ENCODE measurements at places on chromosomes 11 and 22.

- no peak for DNase-seq
Observed at GRCh38 chr11:109785198-109785597, 308.0 kb upstream of the ZC3H12C start.

GRCh38 chr11:11279956-11280689, 72.9 kb downstream of the CSNK2A3 start:
- peak; percentile 69 for DNase-seq

GRCh38 chr22:46102752-46103151, 47.6 kb upstream of the PPARA start:
- no peak for DNase-seq

DNA sequence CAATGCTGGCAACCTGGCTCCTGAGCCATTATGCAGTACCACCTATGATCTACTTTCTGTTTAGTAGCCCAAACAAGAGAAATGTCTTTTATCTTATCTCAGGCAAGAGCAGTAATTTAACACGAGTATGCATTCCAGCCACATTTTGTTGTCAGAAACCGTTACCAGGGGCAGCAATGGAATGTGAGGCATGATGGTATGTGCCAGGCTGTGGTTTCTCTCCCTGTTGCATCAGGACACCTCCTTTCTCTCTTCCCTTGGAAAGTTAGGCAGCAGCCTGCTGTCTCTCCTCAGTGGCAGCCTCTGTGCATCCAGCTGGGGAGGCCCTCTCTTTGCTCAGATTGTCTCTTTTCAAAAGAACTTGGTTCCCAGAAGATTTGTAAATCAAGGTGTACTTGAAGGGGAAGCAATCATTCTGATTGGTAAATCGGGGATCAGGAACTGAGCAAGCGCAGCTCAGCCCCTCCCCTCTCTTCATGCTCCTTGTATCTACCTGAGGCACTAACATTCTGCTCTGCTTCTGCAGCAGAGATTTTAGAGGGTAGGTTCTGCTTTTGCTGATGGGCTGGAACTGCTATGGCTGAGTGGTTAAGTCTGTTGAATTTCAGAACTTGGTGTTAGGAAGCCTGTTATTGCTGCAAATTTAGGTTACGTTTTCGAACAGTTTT, 229.2 kb downstream of the ADAMTS15 start:
- peak; percentile 95 for DNase-seq

DNA sequence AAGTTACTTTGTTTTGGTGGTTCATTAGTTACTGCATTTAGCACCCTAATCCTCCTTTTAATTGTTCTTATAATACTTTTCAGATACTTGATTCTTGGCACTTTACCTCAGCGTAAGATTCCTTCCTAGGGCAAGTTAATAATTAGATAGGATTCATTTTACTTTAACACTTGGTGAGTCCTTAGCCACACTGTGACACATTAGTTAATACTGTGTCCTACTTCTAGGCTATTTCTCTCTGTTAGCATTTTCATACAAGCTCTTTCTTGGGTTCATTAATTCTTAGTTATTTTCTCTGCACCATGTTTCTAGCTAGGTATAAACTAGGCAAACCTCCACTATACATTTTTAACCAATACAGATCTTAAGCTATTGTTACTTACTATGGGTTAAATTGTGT, 16.1 kb downstream of the OR5M3 start:
- no peak for DNase-seq

GRCh38 chr11:13289081-13289480, 11.5 kb downstream of the BMAL1 start:
- peak; percentile 38 for DNase-seq

GRCh38 chr11:66834943-66835342, 8.3 kb upstream of the RCE1 start:
- no peak for DNase-seq

DNA sequence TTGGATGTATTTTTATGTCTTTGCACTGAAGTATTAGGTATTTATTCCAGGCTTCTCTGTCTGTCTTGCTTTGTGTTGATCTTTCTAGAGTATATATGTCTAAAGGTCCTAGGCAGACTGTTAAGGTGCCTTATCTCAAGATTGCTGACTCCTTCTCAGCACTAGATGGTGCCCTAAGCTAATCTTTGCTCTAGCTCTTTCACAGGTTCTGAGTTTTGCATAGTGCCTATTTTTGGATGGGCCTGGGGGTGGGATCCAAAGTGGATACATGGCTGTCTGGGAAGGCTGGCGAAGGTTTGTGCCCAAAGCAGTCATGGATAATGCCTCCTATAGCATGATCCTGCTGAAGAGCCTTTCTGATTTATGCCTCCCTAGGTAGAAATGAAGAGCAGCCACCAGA, 154.9 kb downstream of the TRPC6 start:
- peak; percentile 49 for DNase-seq

- DNase-seq, result no peak
Observed at GRCh38 chr22:27886843-27887151, 32.3 kb downstream of the PITPNB start.

GRCh38 chr22:35191412-35191811, 65.9 kb upstream of the HMGXB4 start:
- peak; percentile 61 for DNase-seq

- DNase-seq, result no peak
Observed at GRCh38 chr11:31355817-31356216, 13.7 kb downstream of the DCDC1 start.

DNA sequence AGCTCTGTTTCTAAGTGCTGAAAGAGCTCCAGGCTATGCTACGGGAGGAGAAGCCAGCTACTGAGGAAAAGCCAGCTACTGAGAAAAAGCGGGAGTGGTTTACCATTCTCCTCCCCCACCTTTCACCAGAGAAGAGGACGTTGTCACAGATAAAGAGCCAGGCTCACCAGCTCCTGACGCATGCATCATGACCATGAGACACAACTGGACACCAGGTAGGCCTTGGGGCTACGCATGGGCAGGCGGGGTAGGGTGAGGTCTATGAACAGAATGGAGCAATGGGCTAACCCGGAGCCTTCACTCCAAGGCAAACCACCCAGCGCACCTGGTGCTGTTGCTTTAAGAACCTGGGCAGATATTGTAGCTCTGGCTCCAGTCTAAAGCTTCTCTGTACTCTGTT, 1.1 kb downstream of the IL18BP start:
- DNase-seq, result no peak

- no peak for DNase-seq
Observed at GRCh38 chr11:90202342-90202741, 20.5 kb downstream of the CHORDC1 start.

GRCh38 chr11:44760917-44761550, 34.3 kb downstream of the TSPAN18 start:
- peak; percentile 91 for DNase-seq

DNA sequence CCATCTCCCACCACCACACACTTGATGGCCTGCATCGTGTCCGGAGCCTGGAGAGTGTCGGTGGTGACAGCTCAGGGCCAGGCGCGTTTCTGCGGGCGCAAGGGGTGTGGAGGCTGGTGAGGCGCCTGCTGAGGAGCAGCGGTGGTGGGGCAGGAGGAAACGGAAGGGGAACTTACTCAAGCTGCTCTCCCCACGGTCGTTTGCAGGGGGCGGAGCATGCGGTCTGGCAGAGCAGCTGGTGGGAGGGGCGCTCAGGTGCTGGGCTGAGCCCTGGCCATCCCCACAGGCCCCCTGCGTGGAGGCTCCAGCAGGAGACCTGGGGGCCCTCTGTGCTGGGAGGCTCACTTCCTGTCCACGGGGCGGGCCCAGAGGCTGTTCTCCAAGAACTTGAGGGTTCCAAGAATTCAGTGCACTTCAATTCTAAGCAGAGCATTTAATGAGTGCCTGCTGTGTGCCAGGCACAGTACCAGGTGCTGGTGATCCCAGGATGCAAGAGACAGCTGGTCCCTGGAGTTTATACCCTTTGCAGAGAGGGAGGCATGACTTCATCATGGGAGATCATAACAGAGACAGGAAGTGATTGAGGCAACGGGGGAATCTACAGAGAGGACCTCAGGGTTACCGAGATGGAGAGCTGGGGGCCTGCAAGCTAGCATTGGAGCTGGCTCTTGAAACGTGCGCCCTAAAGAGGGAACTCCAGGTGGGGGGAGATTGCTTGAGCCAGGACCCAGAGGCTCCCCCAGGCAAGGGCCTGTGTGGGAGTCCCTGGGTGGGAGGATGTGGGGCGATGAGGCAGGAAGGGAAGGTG, at the start of gene RAC2:
RAC2 (minus strand) TSS at position 156 of the 808 bp plus-strand sequence; CDS start at position 35, 121 bp downstream.
- DNase-seq, result peak; percentile 48

DNA sequence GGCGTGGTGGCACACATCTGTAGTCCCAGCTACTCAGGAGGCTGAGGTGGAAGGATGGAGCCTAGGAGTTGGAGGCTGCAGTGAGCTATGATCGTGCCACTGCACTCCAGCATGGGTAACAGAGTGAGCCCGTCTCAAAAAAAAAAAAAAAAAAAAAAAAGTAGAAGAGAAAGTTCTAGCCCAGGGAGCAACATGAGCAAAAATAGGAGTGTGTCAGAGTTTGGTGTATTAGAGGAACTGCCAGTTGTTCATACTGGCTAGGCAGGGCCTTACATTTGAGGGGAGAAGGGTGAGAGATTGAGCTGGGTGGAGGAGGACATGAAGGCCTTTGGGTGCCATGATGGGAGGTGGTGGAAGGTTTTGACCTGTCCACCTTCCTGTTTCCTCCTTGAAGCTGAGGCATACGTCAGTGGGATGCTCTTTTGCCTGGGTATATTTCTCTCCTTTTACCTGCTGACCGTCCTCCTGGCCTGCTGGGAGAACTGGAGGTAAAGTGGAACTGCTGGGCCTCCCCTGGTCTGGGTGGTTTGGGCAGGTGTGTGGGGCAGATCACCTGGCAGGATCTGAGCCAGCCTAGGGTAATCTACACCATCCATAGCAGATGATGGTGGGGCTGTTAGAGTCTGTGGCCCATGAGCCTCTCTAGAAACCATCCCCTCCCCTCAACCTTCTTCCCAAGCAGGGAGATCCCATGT, 7.3 kb downstream of the SIDT2 start:
- DNase-seq, result no peak

GRCh38 chr11:128848815-128849455, 18.2 kb downstream of the KCNJ1 start:
- DNase-seq, result peak; percentile 25

DNA sequence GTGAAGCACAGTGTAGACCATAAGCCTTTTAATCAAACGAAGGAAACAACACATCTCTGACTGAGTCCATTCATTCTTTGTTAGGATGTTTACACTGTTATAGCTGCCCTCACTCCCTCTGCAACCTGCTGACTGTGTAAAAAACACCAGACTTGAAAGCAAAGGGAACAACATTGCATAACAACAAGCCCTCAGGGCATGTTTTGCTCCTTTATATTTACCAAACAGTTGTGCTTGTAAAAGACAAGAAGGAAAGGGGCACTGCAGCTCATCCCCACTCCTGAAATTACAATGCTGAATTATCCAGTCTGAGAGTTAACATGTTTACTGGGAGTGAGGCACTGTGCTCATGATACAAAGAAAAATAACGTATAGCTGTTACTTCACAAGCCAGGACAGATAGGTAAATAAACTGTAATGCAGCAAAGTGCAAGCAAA, 46.4 kb downstream of the RAB30 start:
- DNase-seq, result no peak

DNA sequence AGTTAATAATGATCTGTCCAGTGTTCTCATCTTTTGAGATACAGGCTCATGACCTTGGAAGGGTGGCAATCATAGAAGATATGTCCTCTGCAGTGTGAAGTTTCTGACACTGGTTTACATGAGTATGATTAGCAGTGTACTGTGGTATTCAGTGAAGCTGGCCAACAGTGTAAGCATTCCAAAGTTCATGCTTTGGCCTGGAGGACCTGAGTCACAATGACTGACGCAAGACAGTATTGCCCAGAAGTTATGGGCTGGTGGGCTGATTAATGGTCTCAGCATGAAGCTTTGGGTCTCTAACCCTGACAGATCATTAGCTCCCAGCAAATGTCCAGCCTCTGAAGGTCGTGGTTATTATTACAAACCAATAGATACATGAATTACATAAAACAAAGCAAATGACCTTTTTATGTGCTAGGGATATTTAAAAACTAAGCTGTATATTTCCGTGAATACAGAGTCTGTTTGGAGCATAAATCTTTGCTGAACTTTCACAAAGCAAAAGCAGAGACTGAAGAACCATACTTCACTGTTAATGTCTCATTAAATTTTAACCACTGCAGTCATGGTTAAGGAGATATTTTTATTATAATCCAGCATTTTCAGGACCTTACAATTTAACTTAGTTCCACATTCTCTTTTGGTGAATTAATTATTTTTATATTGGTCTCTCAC, 28.3 kb upstream of the USP47 start:
- DNase-seq, result peak; percentile 95

- peak; percentile 18 for DNase-seq
Observed at GRCh38 chr11:8060801-8061554, 20.0 kb upstream of the TUB start.

GRCh38 chr11:67541198-67541597, 18.0 kb upstream of the CABP2 start:
- DNase-seq, result no peak

DNA sequence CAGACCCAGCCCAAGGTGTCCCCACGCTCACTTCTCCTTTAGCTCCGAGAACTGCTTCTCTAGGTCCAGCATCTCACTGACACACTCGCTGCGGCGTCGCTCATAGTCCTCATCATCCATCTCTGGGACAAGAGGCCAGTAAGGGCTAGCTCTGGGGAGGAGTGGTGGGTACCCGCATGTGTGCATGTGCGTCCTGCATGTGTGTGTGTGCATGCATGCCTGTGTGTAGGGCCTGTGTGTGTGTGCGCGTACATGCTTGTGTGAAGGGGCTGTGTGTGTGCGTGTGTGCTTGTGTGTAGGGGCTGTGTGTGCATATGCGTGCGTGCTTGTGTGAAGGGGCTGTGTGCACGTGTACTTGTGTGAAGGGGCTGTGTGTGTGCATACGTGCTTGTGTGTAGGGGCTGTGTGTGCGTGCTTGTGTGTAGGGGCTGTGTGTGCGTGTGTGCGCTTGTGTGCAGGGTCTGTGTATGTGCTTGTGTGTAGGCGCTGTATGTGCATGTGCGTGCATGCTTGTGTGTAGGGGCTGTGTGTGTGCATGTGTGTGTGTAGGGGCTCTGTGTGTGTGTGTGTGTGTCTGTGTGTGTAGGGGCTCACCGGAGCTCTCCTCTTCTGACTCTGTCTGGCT, 3.3 kb downstream of the BRMS1 start:
- DNase-seq, result no peak

DNA sequence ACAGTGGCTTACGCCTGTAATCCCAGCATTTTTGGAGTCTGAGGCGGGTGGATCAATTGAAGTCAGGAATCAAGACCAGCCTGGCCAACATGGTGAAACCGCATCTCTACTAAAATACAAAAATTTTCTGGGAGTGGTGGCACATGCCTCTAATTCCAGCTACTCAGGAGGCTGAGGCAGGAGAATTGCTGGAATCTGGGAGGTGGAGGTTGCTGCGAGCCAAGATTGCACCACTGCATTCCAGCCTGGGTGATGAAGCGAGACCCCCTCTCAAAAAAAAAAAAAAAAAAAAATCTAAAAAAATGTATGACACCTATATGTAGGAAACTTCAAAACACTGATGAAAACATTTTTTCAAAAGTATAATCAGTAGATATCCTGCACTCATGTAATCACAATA, 242.7 kb upstream of the CHORDC1 start:
- DNase-seq, result no peak
